ENCODE measurements at places on chromosomes 7 and 10. TPM values are rescaled to one million over a fixed set of nuclear protein-coding genes. Genes with fewer than 3 reads are reported as not detected.

LEP gene
- total RNA-seq: not detected

ABCB1 gene
- total RNA-seq: 20.6 TPM

DNA sequence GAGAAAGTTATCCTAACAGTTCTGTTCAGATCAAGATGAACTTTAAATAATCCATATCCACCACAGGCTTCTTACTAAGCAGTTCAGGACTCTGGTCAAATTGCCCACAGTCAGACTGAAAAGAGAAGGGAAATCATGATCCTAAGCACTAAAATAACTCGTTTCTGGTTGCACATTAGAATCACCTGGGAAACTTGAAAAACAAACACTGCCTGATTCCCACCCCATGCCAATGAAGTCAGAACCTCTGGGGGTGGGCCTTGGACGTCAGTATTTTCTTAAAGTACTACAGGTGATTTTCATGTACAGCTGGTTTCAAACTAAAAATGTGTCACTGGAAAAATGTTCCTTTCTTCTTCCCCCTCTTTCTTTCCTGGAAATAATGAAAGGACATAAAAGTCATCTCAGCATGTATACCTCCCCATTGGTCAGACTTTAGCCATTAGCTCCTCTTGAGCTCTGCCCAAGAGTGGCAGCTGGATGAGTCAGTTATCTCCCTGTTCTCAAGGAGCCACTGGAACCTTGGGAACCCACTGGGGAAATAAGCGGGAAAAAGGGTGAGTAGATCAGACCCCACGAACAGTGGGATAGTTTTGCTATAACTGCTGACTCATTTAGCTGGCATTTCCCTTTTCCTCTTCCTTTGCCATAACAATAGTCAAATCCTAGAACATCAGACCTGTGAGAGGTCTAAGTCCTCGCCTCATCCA is 75.3 kb upstream of the IL6 start:
- DNase-seq: no peak

DNA sequence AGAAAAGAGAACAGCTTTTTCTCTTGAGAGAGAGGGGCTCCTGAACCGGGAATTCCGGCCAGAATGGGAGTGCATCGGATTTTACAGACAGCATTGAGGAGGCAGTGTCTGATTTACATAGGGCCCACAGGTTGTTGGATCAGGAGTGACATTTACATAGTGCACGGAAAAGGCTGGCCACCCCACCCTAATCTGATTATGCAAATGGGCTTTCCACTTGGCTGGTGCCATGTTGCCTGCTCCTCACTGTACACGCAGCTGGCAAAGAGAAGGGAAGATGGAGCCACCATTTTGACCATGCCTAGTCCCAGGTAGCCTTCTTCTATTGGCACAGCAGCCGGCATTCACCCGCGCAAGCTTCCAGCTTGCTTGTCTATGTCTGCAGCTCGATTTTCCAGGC is 77.5 kb upstream of the FAM171A1 start:
- DNase-seq: no peak

GRCh38 chr10:24463611-24464426 is 254.9 kb downstream of the KIAA1217 start:
- no peak for DNase-seq

PAX4 gene
- not detected for total RNA-seq

GRCh38 chr10:128898133-128898915 is 568.7 kb upstream of the MGMT start:
- no peak for DNase-seq
